ENCODE measurements at places on chromosomes 2 and 18.

GRCh38 chr2:176852667-176853066 lies 359.9 kb upstream of the HNRNPA3 start:
- peak; percentile 4 for DNase-seq

DNA sequence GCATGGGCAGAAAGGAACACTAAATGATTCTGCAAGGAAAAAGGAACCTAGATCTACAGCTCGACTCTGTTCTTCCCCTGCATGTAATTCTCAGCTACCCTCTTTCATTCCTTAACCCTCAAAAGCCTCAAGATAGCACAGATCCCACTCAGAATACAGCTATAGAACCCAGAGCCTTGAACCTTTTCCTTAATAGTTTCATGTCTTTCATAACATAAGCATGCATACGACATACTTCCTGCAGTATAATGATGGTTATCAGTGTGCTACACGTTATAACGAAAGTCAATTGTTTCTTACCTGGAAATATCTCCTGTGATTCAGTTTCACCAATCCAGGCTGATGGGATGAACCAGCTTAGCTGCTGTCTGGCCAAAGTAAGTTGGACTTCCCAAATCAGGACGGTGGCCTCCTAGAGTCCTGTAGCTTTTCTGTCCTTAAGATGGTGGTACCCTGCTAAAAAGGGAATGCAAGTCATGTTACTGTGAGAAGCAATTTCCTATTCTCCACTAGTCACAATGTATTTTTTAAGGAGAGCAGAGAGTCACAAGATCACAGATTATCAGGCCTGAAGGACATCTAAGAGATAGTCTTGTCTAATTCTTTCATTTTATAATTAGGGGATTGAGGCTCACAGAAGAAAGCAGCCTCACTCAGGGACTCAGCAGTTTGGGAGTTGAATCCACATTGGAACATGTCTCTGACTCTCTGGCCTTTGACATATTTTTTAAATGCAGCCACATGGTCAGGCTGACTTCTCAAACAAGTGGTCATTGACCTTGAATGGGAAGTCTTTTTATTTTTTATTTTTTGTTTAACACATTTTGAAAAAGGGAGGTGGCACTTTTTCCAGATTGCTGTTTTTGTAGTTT lies 41.8 kb downstream of the CYRIA start:
- no peak for DNase-seq

DNA sequence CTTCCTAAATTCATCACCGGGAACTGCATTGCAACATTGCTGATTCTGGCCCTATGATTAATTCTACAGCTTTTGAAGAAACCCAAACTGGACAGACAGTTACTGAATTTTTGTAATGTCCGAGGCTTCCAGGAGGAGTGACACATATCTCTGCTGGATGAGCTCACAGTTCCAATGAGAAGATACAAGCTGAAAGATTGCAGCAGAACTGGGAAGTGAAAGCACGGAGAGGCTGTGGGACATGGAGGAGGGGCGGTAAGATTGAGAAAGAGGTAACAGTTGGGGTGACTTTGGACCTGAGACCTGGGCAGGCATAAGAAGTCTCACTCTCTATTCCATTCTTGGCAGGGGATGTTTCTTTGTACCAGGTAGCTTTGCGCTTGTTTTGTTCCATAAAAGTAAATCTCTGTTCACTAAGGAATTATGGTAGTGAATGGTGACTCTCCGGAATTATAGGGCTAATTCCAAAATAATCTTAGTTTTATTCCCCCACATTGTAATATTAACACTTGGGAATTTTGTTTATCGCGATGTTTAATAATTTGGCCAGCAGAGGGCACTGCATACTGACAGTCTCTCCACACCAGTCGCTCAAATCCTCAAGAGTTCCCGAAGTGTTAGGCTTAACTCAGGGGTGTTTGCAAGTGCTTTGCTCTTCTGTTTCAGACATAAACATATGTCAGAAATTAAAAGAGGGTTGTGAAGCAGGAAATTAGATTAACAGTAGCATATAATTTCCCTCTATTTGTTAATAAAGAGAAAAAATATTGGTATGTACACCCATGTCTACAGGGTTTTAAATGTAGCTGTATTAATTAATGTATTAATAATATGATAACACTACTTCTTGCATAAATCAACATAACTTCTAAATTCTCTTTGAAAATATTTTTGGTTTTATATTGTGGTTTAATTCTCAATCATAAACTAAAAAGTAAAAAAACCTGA lies 201.4 kb downstream of the SOCS6 start:
- DNase-seq = peak; percentile 31

- no peak for DNase-seq
These were observed 41.0 kb upstream of the FOSL2 start for GRCh38 chr2:28351621-28352020.

DNA sequence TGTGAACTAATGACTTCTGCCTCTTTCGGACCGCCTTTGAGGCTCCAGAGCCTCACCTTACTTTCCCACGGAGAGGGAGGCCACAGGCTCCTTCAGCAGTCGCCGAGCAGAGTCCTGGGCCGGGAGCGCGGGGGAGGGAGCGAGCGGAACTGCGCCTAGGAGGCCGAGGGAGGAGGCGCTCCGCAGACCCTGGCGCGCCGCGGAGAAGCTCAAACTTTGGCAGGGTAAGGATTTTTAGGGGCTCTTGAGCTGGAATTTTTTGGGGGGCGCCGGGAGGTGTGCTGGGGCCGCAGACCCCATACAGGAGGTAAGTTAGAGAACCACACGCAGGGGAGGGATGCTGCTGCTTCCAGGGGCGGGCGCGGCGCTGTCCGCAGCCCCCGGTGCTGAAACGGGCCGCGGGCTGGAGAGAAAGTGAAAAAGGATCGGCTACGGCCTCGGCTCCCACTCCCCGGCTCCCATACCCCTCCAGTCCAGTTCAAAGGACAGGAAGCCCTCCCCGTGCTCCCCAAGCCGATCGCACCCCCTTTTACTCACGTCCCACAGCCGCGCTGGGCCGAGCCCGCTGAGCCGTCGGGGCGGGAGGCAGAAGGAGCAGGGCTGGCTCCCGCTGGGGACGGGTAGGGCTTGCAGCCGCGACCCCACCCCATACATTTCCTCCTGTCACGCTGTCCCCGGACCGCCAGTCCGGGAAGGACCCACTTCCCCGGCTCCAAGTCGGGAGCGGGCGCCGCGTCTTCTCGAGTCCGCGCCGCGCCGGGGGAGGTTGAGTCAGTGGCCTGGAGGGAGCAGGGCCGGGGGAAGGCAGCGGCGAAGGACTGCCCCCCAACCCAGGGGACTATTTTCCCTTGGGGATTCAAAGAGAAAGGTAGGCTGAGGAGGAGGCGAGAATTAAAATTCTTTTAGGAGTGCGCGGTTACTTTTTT lies at the start of gene CNGA3:
TSS of gene CNGA3 (plus strand) at position 146 of the 926 bp plus-strand sequence. CDS start 23,520 bp downstream, outside the sequence.
- no peak for DNase-seq

DNA sequence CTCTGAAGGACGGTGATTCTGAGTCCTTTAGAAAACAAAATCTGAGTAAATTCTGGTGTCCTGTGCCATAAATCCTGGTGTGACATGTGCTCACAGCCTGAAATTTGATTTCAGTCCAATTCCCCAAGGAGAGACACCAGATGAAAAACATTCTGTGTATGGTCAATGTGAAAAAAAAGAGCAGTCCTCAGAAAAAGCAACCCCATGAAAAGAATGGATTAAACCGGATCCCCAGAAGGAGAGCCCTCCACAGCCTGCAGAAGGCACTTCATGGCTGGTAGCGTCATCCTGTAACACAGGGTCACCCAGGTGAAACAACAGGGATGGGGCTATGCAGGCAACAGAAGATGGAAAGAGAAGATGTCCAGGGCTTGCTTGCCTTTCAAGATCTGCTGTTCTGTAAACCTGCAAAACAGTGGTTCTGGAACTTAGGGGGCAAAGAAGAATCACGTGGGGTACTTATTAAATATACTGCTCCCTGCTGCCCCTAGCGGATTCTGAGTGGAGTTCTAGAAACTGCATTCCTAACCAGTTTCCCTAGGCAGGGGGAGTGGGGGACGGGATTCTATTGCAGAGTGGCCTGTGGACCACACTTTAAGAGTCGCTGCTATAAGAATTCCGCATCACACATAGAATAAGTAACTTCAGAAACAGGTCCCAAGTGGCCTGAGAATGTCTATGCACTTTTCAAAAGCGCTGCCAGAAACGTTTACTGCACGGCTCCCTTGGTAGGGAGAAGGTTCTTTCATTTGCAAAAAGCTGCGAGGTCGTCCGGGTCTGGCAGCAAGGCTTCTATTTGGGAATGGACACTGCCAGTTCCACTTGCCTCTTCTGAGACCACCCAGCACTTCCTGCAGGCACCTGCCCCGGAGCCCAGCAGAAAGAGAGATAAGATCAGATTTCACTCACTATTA lies 118.9 kb upstream of the ARL5A start:
- DNase-seq = no peak

DNA sequence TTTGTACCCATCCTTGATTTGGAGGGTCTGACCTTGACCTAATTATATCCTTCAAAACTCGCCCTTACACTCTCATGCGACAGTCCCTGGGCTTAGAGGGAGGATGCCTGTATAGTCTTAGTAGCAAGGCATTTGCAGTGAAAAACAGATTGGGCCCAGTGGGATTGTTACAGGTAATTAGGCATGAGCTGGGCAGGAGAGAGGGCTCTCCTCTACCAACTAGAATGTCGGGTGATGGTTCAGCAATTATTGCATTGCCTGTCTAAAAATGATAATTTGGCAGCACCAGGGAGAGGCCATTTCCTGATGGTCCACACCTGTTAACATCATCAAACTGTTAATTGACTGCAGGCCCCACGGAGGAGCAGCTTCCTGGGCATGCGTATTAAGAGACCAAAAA lies 32.4 kb downstream of the COMMD1 start:
- no peak for DNase-seq

DNA sequence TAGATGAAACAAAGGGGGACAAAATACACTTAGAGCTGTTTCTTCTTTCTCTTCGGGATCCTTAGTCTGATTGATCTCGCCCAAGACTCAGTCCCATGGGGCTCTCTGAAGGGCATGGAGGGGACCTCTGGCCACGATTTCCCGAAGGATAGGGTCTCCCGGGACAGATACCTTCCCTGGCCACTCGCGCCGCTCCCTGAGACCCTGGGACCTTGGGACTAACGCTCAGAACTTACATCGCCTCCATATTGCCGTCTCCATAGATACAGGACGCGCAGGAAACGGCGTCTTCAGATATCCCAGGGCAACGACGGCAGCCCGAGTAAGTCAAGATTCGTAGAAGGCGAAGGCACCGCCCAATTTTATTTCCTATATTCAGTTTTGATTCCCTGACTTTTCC lies at the start of gene CFAP65:
TSS of gene CFAP65 (minus strand) at position 265 of the 400 bp plus-strand sequence. CDS start 2,468 bp downstream, outside the sequence.
- DNase-seq = no peak

DNA sequence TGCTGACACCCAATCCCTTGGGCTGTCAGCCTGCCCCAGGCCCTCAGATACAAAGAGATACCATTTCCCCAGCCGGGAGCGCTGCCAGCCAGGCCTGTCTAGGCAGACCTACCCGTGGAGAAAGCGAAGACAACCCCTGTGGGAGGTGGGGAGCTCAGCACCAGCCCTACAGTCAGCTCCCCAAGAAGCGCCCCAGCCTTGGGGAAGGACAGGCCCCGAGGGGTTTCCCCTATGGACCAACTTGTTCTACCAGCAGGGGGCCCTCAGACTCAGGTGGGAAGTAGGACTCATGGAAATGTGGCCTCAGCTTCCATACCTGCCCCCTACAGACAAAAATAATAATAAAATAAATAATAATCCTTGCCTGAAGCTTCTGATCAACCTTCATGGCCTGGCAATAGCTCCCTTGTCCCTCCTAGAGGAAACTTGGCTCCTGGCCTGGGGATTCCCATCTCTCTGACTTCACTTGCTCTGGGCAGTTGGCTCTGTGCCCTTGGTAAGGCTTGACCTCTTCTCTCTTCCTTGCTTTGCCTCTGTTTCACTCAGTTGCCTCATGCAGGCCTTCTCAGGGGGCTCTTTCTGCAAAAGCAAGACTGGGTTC lies 7.0 kb downstream of the SLC35F6 start:
- no peak for DNase-seq

GRCh38 chr2:122570641-122571040 lies 815.2 kb downstream of the TSN start:
- DNase-seq = no peak

GRCh38 chr18:46759890-46760289 lies 3.0 kb upstream of the ST8SIA5 start:
- DNase-seq = no peak

- DNase-seq = no peak
These were observed 55.4 kb downstream of the ADI1 start for GRCh38 chr2:3463944-3464343.

GRCh38 chr2:74552914-74553811 lies 579 bp downstream of the LOXL3 start:
- DNase-seq = no peak

DNA sequence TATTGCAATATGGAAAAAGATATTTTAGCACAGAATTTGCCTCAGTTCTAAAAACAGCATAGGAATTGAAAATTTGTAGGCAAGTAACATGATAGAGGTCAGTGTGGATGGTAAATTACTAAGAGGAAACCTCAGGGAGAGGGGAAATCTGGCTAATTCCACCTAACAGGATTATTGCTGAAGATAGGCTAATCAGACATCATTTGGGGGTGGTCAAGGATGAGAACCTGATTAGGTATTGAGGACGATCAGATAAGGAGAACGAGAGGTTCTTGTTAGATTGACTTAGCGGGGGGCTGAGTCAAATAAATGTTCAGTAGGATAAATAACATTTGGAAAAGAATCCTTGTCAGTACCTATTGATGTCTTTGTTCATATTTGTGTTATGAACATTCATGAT lies 543.2 kb upstream of the LRRTM4 start:
- no peak for DNase-seq

- DNase-seq = no peak
These were observed 109.9 kb upstream of the COPS8 start for GRCh38 chr2:236975766-236976165.

DNA sequence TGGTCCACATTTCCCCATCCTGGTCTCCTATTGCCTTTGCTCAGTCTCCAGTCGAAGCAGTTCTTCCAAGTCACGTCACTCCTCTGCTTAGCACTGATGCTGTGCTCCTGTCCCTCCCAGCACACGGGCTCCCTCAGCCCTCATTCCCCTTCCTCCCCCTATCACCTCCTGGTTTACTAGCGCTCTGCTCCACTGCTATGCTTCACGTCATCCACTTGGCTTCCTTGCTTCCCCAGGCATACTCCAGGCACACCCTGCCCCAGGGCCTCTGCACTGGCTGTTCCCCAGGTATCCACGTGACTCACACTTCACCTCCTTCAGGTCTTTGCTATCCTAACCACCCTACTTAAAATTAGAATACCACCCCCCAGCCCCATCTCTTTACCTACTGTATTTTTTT lies 269.3 kb downstream of the GLI2 start:
- DNase-seq = no peak

DNA sequence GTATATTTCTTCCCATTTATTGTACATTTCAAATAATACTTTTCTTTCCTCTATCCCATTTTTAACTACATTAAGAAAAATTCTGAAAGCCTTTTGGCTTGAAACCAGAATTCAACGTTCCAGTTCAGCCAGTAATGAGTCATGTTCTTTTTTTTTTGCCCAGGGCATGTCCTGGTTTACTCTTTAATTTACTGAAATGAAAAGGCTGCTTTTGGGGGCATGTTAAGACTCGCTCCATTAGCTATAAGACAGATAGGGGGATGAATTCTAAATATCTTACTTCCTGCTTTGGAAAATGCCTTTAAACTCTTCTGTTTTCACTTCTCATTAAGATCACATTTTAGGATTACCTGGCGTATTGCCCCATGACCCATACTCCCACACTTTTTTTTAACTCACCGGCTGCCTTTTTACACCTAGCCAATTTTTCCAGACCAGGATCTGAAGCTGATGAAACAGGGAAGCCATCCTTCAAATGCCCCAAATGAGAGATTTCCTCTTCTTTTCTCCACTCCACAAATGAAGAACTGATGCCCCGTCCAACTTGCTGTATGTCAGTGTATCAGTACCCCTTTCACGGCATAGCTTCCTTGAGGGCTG lies 585 bp downstream of the ABCA12 start:
- no peak for DNase-seq

- peak; percentile 30 for DNase-seq
These were observed 1.0 kb downstream of the PLEKHB2 start for GRCh38 chr2:131105950-131106801.

All from stimulated activated CD4-positive, alpha-beta T cell treated with anti-CD3 and anti-CD28 coated beads, Interleukin-1b, Interleukin-23, amount 100 ng/mL, for 4 hours (primary cell).